Activated CD4-positive, CD25-positive, alpha-beta regulatory T cell (primary cell): ENCODE measurements at places on chromosomes 6 and 20.

GRCh38 chr6:137248702-137249101, 29.5 kb upstream of the IFNGR1 start:
- no peak for DNase-seq

DNA sequence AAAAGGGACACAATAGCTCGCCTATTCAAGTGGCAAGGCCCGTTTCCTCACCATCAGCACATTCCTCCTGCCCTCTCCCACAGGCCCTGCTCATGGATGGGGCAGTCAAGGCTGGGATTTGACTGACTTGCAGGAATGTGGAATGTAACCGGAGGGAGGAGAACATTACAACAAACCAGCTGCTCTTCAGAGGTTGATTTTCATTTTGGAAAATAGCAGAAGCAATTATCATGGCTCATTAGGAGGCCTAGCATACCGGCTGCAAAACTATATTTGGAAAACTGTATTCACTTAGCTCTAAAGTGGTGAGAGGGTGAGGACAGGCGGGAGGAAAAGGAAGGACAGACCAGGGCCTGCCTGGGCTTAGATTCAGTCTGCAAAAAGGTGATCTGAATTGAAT, 283.7 kb downstream of the CD83 start:
- no peak for DNase-seq

DNA sequence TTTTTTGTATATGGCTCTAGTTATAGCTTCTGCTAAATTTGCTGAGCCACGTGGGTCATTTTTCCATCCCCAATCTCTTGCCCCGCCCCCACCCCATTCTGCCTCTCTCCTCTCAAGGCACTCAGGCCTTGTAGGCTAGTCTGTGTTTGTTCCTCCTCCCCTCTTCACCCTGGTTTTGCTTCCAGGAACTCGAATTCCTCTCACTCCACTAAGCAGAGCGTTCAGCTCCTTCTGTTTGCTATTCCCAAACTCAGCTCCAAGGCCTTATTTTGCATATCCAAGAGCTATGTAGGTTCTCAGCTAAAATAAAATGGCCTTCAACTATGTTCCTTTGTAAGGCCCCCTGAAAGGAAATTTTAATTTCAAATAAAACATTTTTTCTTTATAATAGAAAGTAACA, 1293.7 kb downstream of the EPHA7 start:
- DNase-seq: no peak

DNA sequence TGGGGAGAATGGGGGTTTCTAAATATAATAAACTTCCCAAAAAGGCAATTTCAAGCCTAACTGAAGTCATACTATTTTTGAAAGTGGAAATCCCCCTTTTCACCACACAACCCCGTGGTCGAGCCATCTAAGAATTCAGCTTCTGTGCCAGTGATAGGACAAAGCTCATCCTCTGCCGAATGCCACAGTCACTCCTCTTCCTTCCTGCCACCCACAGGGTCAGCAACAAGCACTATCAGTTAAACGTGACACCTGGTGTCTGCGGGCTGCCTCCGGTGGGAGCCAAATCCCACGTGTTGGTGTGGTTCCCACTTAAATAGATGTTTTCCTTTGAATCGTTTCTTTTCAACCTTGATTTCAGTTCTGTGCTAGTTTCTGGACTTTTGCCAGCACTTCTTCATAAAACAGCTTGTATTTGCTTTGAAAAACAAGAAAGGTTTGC, 60.7 kb downstream of the TNFAIP3 start:
- DNase-seq: peak; percentile 5

DNA sequence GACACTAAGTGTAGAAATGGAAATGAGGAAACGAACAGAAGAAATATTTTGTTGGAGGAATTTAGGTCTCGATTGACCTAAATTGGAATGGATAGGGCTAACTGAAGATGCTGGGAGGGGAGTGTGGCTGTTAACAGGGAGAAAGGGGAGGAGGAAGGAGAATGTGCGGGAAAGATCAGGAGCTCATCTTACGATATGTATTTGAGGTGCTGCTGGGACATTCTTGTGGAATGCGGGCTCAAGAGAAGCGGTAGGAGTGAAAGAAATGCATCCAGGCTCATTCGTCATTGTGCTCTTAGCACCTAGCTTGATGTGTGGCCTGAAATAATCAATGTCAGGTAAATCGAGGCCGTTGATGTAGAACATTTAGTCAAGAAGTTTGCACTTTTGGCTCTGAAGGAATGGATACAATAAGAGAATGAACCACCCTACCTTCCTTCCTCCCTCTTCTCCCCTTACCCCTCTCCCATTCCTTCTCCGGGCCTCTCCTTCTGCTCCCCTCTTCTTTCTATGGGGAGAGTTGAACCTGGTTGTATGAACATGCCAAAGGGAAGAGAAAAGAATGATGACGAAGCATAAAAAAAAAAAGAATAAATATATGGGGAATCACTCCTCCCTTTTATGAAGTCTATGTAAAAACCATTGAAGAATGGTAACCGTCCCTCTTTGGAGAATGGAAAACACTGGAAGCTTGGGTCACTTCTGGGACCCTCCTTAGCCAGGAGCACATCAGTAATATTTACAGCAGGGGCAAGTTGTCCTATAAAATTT, 70.9 kb downstream of the SASH1 start:
- DNase-seq: no peak

DNA sequence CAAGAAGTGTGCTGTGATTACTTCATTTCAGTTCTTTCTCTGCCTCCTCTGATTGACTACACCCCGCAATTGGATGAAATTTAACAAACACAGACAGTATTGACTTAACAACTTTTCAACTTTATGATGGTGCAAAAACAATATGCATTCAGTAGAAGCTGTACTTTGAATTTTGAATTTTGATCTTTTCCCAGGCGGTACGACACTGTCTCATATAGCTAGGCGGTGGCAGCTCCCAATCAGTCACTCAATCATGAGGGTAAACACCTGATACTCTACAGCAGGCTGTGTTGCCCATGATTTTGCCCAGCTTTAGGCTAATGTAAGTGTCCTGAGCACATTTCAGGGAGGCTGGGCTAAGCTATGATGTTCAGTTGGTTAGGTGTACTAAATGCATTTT, 47.6 kb upstream of the MYLIP start:
- no peak for DNase-seq
